ENCODE measurements at places on chromosomes 5 and 9. TPM values are rescaled to one million over a fixed set of nuclear protein-coding genes. Genes with fewer than 3 reads are reported as not detected.

SPATA31E1 gene
- polyA plus RNA-seq, result not detected

OBP2B gene
- not detected for polyA plus RNA-seq

HACD4 gene
- 27.1 TPM for polyA plus RNA-seq

GRCh38 chr9:134666208-134666607 is 24.6 kb downstream of the COL5A1 start:
- no peak for DNase-seq

GRCh38 chr9:61665829-61666228 is 476.0 kb downstream of the SPATA31A7 start:
- no peak for DNase-seq

DNA sequence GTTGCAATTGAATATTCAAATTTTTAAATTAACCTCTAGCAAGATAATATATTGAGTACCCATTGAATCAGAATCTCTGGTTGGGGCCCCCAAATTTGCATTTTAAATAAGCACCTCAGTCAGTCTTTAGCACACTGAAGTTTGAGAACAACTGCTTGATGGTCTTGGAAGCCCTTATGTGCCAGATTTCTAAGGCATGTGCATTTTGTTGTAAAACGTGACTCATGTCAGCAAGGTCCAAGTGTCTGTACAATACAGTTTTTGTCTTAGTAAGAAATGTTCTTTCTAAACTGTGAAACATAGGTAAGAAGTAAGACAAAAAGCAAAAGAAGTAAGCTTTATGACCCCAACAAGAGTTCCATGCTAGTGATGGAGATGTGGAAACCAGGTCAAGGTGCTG is 59.1 kb upstream of the PHF2 start:
- peak; percentile 13 for DNase-seq

PTGES gene
- polyA plus RNA-seq, result 8.8 TPM

CDHR2 gene
- polyA plus RNA-seq, result not detected

Measured in fibroblast of lung (primary cell).